ENCODE measurements at places on chromosomes 13 and 19.

GRCh38 chr13:91397595-91397994, 826 bp upstream of the GPC5 start:
- DNase-seq: no peak

DNA sequence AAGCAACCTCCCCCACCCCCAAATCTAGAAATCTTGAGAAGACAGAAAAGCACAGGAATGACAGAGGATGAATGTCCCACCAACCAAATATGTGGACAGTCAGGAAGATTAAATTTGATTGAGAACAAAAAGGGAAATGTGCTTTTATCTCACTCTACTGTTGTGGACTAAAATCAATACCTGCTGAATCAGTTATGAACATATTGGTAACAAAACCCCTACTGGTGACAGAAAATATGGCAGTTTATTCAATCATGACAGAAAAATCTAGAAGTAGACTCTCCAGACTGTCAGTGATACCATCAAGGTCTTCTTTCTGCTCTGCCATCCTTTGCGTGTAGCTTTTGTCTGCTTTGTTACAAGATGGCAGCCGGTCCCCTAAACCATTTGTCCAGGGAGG, 35.2 kb downstream of the FAM216B start:
- no peak for DNase-seq

- DNase-seq: peak; percentile 70
Observed at GRCh38 chr19:6481541-6482342, at the start of gene DENND1C. DENND1C (minus strand) TSS chr19:6481787; CDS start chr19:6481695, 92 bp downstream.

GRCh38 chr13:104442536-104442935, 1376.3 kb upstream of the SLC10A2 start:
- DNase-seq: no peak

DNA sequence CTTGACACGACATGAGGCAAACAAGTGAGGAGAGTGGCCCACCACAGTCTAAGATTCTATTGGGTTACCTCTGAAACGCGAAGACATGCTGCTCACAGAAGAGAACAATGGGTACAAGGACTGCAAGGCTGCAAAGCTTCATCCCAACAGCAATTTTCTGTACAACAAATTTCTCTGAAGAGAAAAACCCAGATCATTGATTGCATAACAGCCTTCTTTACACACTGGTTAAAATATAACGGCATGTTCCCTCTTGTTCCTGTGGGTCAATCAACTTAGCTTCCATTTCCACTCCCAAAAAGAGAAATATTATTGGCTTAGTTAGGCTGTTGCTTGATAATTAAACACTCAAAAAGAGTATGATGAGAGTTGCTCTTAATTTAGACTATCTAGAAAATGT, at the start of gene CPB2:
Gene CPB2, minus strand, starts transcription at position 166 of the 400 bp plus-strand sequence. Its CDS starts 24 bp downstream, at position 142.
- no peak for DNase-seq

GRCh38 chr13:37656247-37656940, 57.8 kb upstream of the POSTN start:
- DNase-seq: no peak

DNA sequence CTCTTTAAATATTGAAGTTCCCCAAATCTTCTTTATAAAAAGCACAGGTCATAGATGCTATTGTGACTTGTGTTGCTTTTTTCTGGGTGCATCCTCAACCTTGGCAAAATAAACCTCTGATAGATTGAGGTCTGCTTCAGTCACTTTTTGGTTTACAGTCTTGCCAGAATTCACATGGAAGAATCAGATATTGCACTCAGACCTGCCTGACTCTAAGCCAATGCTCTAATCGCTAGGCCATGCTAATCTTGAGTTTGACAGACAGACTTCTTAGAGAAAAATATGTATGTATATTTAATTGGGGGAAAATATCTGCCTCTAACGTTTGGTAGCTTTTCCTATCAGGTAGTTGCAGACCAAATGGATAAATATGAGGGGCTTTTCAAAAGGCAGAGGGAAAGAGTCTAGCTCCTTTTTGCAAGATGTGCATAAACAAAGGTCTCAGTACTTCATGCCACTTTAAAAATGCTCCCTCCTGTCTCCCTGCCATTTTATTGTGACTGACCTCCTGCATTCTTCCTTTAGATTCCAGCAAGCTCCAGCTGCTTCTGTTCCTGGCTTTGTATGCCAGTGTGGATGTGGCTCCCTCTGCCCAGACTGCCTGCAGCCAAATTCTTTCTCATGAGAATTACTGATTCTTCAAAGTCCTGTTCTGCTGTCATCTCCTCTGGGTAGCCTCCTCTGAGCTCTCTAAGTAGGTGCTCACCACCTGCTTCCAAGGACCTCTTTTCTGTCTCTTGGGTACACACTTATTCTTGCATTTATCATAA, 42.4 kb upstream of the RFC3 start:
- no peak for DNase-seq
